ENCODE measurements at places on chromosomes 3 and 15.

GRCh38 chr3:153150991-153151390, 11.0 kb upstream of the RAP2B start:
- no peak for DNase-seq

DNA sequence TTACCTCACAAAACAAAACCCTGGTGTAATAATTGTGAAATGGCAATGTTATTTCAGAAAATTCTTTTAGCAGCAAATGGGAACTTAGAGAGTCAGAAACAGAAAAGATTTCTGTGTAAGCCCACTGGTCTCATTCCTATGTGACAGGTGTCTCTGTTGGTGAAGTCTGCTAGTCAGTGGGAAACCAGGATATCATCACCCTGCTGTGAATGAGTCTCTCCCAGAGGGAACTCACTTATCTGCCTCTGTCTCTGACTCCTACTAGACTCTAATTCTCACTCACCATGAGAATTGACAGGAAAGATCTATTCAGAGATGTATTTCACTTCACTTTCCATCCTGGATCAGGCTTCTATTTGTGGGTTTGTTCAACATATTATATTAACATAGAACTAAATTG, 266.0 kb downstream of the EPHA3 start:
- DNase-seq, result no peak

GRCh38 chr3:7854266-7854665, 647.4 kb upstream of the LMCD1 start:
- no peak for DNase-seq

DNA sequence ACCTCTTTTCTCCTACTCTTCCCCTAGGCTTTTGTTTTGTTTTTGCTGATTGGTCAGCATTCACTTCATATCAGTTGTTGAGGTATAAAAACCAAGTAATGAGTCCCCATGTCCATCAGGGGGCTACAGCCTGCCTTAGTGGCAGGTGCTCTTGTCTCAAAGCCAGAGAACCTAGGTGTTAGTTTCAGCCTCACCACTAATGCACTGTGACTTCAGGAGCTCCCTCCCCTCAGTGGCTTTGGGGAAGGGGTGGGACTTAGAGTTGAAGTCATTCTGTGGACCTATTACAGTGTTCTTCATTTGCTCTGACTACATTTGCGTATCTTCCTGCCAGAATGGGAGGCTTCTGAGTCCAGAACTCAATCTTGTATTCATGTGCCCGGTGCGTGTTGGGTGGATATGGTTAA, 41.6 kb downstream of the NR2C2 start:
- no peak for DNase-seq

- DNase-seq, result no peak
Observed at GRCh38 chr3:48215019-48215418, 8.3 kb upstream of the CAMP start.

DNA sequence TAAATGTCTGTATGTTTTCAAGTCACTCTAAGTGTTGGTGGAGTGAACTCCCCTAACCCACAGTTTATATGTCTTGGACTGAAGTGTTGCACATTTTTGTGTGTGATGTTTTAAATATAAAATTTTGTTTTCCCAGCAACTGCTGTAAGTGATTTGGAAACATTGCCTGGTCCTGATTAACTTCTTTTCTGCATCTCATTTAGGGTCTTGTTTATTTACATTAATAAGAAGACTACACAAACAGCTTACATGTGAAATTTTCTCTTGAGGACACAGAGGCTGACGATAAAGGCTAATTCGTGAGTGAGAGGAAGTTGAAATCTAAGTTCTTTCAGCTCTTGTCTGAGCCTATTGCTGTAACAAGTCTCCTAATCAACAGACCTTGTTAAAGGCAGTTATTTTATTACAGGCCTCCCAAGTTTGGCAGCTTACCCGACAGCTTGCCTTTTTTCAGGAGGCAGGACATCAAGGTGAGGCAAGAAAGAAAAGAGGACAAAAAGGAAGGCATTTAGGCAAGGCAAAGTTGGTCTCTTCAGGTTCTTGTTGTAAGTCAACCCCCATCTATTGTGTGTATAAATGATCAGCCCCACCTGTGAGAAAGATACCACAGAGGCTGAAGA, 177.7 kb upstream of the NR2E3 start:
- DNase-seq, result no peak

DNA sequence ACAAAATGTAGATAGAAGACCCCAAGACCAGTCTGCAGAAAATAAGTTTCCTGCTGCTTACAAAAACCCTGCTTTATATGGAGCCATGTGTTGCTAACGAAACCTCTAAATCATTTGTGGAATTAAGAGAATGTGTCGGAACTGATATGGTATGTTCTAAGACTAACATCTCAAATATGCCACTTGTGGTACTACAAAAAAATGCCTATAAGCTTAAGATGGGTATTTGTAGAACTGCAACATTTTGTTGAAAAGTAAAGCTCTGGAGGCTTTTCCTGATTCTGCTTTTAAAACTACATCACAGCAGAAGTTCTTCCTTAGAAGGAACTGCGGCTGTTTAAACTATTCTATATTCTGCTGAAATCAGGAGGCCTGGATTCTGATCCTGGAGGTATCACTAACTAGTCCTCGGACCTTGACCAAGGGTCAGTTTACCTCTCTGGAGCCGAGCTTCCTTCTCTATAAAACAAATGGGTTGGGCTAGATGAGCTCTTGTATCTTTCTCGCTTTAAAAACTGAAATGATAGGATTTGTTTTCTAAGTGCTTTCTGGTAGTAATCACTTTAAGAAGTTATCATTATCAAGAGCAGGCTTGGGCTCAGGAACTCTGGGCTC, 74.9 kb downstream of the RAD18 start:
- no peak for DNase-seq

GRCh38 chr3:196246612-196247308, 30.4 kb downstream of the SLC51A start:
- DNase-seq, result no peak

GRCh38 chr3:48899273-48899672, 591 bp upstream of the SLC25A20 start:
- DNase-seq, result peak; percentile 10

DNA sequence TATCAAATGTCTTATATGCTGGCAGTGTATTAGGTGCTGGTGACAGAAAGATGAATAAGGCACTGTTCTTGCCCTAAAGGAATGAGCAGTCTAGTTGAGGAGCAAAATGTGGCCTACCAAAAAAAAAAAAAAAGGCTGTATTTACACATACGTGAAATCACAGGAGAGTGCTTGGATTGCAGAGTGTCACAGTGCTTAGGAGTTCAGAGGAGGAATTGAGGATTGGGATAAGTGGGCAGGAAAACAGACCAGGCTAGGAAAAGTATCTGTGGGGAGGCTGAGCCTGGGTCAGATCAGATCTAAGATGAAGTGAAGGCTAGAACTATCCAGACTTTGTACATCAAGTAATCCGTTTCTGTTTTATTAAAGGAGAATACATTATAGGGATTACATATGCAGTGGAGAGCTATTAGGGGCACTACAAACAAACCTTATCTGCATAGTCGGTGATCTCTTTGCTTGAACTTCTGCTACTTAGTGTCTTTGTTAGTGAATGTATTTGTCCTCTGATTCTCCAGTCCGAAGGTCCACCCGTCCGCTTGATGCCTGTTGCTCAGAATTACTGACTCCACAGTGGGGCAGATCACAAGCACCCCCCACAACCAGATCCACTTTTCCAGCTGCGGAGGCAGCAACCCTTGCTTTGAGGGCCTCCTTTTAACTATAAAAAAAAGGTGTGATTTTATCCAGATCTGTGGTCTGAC, 80.0 kb downstream of the FNDC3B start:
- no peak for DNase-seq

DNA sequence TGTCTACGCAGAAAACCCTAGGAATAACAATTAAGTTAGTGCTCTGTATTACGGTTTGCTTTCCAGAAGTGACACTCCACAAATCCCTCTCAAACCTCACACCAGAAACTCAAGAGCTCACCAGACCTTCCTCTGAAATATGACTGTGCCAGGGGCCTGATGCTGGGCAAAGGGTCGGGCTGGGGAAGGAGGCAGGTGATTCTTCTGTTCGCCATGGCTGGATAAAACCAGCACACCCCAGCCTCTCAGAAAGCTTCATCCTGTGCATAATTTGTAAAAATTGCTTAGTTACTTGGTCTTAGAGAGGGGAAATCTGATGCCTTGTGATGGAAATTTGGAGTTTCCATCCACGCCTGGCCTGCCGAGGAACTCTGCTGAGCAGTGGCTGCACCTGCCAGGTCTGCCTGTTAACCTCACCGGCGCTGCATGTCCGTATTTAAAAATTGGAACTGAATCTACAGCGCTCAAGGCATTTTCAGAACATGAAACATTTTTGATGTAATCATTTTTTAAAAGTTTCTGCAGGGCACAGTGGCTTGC, 22.7 kb upstream of the ATP1B3 start:
- no peak for DNase-seq

DNA sequence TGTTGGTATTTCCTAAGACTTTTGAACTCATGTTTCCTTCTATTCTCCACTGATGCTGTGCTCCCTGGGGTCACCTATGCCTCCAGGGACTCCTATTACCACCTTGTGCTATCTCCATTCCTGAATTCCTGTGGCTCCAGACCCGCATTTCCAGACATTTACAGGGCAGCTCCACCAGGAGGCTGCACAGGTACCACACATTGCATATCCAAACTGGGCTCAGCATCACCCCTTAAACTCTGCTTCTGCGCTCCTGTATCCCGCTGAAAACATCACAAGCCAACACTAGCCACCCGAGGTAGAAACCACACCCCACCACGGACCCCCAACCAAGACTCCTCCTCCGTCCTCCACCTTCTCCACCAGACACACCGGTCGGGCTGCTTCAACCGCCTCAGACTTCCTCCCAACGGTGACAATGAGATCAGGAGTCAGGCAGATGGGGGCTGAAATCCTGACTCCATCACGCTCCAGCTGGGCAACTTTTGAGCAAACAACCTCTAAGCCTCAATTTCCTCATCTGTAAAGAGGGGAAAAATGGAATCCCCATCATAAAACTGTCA, 10.4 kb downstream of the TNK2 start:
- no peak for DNase-seq

GRCh38 chr3:197297002-197297401, 1.4 kb downstream of the DLG1 start:
- DNase-seq, result no peak

GRCh38 chr3:169552533-169552932, 111.0 kb downstream of the MECOM start:
- DNase-seq, result no peak

- no peak for DNase-seq
Observed at GRCh38 chr3:38000242-38000916, 9.8 kb downstream of the VILL start.

- DNase-seq, result no peak
Observed at GRCh38 chr3:172125963-172126457, 86.6 kb downstream of the FNDC3B start.

- DNase-seq, result no peak
Observed at GRCh38 chr15:62977952-62978811, 64.4 kb upstream of the TPM1 start.

- no peak for DNase-seq
Observed at GRCh38 chr3:174285242-174285864, 573.8 kb upstream of the NAALADL2 start.

DNA sequence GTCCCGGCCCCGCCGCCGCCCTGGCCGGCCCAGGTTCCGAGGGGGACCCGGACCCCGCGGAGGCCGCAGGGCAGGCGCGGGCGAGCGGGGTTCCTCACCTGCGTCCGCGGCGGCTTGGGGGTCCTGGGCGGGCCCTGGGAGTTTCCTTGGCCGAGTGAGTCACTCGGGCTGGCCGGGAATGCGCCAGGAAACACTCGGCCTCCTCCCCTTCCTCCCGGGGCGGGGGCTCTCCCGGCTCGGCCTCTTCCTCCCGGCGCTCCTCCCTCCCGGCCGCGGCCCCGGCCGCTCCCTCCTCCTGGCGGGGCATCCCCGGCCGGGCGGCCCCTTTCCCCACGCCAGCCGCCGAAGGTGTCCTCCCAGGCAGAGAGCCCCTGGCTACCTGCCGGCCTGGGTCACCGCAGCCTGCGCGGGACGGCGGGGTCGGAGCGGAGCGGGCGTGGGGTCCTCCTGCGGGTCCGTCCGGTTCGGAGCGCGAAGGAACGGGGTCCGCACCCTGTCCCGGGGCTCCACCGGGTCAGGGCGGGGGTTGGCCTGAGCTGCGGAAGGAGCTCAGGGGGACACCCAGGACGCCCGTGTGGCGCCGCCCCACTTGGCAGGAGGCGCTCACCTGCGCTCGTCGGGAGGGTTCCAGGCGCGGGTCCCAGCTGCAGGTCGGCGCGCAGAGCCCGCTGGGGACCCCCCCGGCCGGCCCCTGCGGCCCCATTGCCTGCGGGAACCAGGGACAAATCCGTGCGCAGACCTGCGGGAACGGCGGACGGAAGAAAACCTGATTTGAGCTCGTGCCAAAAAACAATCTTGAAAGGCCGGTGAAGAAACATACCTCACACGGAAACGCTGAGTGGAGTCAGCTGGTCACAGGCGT, at the start of gene CYFIP1:
Gene CYFIP1, minus strand, starts transcription at position 180 of the 862 bp plus-strand sequence. CDS start 33,083 bp downstream, outside the sequence.
- no peak for DNase-seq

GRCh38 chr3:49924683-49925082, 4.9 kb downstream of the MON1A start:
- DNase-seq, result no peak

DNA sequence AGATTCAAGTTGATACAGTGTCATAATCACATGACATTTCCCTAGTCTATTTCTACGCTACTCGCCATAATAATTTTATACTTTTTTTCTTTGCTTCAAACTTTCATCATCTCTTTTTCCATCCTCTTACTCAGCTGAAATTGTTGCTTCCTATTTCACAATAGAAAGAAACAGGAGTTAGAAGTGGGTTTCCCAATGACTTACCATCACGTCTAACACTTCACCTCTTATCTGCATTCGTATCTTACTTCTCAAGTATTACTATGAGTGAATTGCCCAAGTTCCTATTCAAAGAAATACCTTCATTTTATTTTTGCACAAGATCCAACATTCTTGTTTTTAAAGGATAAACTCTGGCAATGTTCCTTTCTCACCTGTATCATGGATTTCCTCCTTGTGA, 1539.9 kb downstream of the SI start:
- DNase-seq, result no peak

GRCh38 chr15:68583936-68584755, 5.4 kb downstream of the CORO2B start:
- DNase-seq, result no peak

DNA sequence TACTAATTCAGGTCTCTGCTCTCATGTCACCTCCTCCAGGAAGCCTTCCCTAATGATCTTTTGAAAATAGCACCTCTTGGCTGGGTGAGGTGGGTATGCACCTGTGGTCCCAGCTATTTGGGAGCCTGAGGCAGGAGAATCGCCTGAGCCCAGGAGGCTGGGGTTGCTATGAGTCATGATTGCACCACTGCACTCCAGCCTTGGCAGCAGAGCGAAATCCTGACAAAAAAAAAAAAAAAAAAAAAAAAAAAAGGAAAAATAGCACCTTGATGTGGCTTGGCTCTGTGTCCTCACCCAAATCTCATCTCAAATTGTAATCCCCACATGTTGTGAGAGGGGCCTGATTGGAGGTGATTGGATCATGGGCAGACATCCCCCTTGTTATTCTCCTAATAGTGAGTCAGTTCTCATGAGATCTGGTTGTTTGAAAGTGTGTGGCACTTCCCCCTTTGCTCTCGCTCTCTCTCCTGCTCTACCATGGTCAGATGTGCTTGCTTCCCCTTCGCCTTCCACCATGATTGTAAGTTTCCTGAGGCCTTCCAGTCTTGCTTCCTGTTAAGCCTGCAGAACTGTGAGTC, 11.2 kb upstream of the RNU6-1 start:
- DNase-seq, result no peak

- no peak for DNase-seq
Observed at GRCh38 chr3:48879307-48879993, 19.2 kb downstream of the SLC25A20 start.

Measured in NK-92 treated with Interleukin-12 subunit alpha and Interleukin-12 subunit beta, amount 100 ng/mL, for 24 hours (cell line).